ENCODE measurements at places on chromosomes 7 and 10.
A peak's percentile ranks its signal among the peaks of the same experiment; 100 is the strongest.

- DNase-seq, result no peak
Observed at GRCh38 chr10:33539116-33539515, 204.6 kb upstream of the NRP1 start.

DNA sequence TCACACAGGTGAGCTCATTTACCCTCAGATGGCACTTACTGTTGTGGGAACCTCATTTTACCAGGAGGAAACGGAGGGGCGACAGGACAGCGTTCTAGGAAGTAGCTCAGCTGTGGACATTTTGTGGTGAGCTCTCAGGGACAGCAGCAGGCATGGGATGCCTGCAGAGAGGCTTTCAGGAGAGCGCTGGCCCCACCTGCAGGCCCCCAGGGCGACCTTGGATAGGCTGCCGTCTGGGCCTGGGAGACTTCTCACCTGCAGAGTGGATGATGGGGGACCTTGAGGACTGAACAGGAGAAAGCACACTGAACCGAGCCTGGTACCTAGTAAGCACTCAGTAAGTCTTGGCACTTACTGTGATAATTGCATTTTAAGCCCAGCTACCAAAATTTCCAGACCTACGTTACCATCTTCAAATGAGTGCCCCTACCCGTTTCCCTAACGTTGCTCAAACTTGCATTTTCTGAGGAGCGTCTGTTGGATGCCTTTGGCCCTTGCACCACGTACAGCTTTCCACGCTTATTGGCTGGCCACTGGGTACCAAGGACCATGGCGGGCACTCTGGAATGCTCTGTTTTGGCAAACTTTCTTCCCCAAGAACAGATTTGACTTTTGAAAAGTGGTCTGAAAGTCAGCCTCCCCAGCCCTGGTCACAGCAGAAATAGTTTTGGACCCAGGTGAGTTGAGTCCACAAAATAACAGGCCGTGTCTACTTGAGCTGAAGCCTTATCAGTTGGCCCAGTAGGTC, 223.4 kb downstream of the EBF3 start:
- no peak for DNase-seq

- DNase-seq, result peak; percentile 48
Observed at GRCh38 chr10:125048094-125048864, 106.4 kb downstream of the ZRANB1 start.

- DNase-seq, result no peak
Observed at GRCh38 chr7:46450886-46451285, 529.8 kb upstream of the IGFBP3 start.

DNA sequence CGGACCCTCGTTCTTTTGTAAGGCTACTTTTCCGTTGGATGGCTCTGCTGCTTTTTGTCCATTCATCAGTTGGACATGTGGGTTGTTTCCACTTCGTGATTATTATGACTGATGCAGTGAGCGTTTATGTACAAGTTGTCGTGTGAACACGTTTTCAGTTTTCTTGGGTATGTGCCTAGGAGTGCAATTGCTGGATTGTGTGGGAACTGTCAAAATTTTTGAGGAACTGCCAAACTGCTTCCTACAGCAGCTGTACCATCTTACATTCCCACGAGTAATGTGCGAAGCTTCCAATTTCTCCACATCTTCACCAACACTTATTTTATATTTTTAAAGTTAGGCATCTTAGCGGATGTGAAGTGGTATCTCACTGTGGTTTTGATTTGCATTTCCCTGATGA, 10.4 kb downstream of the FKBP6 start:
- DNase-seq, result no peak

GRCh38 chr7:44132039-44132438, 8.7 kb upstream of the POLD2 start:
- no peak for DNase-seq

- DNase-seq, result no peak
Observed at GRCh38 chr7:142513178-142513955, 235.9 kb upstream of the PRSS1 start.

GRCh38 chr10:133393401-133394063, 425 bp upstream of the MTG1 start:
- no peak for DNase-seq

DNA sequence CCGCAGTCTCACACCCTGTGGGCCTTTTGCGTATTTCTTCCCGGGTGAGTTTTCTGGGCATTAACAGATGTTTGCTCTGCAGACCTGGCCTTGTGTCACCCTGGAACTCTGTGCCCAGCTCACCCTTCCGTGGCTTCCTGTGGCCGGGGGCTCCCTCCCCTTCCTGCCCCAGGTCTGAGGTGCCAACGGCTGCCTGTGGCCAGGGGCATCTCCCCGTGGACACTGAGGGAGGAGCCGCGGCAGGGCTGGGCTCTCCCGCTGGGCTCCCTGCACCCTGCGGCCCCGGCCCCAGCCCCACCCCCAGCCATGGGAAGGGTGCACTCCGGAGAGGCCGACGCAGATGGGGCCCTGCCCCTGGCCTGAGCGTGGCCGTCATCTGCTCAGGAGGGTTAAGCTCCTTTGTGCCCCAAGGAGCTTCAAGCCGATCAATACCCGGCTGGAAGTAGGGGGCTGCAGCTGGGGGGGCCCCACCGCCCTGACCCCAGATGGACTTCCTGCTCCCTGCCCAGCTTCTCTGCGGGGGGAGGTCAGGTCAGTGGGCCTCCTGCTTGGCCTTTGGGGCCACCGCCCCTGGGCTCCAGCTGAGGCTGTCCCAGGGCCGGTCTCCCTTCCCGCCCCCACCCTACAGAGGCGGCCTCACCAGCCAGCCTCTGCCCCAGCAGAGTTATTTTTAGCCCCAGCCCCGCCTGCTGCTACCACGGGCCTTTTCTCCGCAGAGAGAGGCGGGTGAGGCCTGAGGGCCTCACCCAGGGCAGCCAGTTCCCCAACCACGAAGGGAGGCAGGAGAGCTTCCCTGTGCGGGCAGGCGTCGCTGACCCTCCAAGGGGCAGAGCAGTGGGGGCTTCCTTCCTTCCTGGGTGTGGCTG, 24.2 kb downstream of the PWWP2B start:
- peak; percentile 82 for DNase-seq

DNA sequence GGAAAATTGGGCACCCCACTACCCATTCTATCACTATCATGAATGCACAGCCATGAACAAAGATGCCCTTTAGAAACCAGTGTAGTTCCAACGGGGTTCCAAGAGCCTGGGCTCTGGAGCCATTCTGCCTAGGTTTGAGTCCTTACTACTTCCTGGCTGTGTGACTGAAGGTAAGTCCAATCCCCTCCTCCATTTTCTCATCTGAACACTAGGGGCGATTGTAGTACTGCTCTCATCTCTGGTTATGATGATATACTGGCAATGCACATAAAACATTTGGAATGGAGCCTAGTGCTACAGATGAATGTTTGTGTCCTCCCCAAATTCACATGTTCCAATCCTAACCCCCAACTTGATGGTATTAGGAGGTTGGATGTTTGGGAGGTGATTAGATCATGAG, 28.1 kb upstream of the CDH23 start:
- no peak for DNase-seq

GRCh38 chr10:32051926-32052325, 4.3 kb downstream of the KIF5B start:
- DNase-seq, result no peak

GRCh38 chr7:101162551-101163278, 2.7 kb downstream of the VGF start:
- no peak for DNase-seq

GRCh38 chr7:159091041-159091440, 53.6 kb downstream of the VIPR2 start:
- DNase-seq, result no peak

DNA sequence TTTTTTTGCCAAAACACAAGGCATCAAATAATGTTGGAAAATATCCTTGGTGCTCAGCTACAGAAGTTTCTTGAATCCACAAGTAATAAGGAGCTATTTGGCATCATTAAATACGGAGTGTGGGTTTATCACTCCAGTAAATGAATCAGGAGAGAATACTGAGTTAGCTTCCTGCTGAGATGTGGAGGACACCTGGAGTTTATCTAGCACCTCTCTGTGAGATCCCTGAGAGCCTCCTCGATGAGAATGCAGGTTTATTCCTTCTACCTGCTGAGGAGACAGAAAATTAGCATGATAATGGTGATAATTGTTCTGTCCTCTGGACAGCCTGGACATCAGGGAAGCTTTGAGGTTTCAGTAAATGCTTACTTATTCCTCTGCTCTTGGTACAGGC, 40.5 kb downstream of the NRG3 start:
- DNase-seq, result no peak

DNA sequence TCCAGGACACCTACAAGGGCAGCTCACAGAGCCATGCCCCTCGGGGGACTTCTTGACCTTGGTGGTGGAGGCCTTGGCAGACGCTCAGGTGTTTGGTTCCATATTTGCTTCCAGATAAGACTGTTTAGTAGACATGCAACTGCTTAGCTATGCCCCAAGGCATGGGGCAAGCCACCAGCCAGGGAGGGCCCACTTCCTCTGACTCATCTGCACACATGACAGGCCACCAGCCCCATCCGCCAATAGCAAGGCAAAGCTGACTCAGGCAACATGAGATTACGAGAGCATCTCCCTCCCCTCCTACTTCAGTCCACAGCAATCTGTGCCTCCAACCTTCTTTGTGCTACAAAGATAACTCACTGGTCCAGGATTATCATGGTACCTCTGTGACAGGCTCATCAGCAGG, 54.9 kb downstream of the KCNMA1 start:
- no peak for DNase-seq
